Activated naive CD4-positive, alpha-beta T cell treated with Interleukin-2 at 50 U/mL for 16 hours (primary cell): ENCODE measurements at places on chromosomes 2 and 18.

DNA sequence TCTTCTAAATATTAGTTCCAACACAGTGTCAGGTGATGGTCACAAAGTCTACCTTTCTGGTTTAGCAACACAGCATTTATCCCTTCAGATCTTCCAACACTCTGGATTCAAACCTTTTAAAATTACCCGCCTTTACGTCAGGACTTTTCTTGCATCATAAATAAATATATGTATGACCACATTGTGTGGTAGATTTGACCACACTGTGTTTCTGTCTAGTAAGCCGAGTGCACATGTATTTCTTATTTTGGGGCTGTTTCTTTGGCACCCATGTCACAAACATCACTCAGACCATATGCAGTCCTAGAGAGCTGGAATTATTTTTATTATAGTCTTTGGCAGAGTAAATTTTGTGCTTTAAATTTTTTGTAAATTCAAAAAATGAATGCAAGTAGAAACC, 172.1 kb downstream of the ANKRD44 start:
- DNase-seq, result no peak

DNA sequence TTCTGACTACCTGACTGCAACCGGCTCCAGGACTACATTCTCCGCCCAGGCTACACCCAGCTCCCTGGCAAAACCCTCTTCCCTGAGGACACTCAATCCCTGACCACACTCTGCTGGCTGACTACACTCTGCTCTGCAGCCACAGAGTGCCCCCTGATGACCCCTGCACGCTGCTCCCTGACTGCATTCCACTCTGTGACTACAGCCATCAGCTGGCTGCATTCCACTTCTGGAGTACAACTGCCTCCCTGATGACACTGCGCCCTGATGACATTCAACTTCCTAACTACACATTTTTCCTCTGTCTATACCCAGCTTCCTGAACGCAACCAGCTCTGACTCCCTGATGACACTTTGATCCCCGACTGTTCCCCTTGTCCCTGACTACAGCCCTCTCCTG, 71.3 kb upstream of the NRXN1 start:
- no peak for DNase-seq

GRCh38 chr2:230929381-230930148, 4.5 kb upstream of the GPR55 start:
- no peak for DNase-seq

GRCh38 chr2:85283641-85284040, 44.1 kb downstream of the TGOLN2 start:
- no peak for DNase-seq

GRCh38 chr2:178531168-178531567, 50.9 kb downstream of the PLEKHA3 start:
- DNase-seq, result no peak

- DNase-seq, result no peak
Measured at GRCh38 chr2:97774425-97774824, 61.0 kb downstream of the ZAP70 start.

DNA sequence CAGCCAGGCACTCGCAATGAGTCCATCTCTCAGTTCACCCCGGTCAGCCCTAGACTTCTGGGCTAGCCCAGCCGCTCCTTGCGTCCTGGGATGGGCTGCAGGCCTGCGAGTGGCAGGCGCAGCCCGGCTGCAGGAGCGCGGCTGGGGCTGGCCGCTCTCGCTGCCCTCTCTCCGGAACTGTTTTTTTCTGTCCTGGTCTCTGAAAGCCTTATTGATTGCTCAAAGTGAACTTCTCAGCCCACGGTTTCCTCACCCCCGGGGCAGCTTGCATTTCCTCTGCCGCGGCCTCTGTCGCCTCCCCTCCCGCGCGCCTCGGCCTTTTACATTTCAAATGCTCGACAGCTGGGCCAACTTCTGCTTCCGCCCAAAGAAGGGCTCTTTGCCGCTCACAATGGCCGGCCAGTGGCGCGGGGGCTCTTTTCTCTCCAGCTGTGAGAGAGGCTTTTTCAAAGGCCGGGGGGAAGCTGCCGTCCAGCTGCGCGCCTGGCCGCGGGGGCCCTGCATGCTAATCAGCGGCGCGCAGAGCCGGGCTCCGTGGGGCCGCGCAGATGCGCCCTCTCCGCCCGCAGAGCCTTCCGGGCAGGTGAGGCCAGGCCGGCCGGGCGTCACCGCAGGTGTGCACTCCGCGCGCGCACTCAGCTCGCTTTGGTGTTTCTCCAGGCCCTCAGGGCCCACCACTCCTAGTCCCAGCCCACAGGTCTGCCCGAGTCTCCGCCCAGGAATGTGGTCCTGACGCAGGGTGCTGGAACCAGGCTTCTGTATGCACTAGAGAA, 513.8 kb downstream of the RNF144A start:
- DNase-seq, result peak; percentile 54

DNA sequence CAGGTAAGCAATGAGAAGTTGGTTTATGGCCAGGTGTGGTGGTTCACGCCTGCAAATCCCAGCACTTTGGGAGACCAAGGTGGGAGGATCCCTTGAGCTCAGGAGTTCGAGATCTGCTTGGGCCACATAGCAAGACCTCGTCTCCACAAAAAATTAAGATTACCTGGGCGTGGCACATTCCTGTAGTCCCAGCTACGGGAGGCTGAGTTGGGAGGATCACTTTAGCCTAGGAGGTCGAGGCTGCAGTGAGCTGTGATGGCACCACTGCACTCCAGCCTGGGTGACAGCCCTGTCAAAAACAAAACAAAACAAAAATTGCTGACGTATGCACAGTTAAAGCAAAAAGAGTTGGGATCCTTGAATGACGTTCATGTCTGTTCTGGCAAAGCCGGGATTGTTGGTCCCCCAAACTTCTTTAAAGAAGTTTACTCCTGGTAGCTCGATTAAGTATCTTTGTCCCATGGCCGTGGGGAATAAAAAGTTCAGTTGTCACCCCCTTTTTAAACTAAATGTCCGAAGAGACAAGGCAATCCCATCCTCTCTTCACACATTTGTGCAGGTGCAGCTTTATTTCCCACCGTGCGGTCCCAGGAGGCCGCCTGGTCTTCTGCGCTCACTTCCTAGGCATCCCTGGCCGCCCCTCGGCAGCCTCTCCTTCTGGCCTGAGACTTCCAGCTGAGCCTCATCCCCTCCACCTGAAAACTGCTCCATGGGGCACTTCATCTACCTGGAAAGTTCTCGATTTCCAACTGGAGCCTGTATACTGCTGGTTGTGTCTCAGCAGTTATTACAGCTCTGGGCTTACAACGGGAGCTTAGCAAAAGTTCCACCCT, 762 bp upstream of the SPOPL start:
- DNase-seq, result no peak

GRCh38 chr2:133986081-133986837, 267.6 kb upstream of the MGAT5 start:
- DNase-seq, result no peak

DNA sequence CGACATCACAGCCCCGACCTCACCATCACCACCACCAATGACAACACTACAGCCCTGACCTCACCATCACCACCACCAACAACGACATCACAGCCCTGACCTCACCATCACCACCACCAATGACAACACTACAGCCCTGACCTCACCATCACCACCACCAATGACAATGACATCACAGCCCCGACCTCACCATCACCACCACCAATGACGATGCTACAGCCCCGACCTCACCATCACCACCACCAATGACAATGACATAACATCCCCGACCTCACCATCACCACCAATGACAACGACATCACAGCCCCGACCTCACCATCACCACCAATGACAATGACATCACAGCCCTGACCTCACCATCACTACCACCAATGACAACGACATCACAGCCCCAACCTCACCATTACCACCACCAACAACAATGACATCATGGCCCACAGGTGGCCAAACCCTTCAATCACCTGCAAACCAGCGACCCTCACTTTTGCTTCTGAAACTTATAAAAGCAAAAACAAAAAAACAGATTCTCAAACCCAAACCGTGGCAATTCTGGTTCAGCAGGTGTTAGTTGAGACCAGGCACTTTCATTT, 70.7 kb upstream of the TMEM18 start:
- DNase-seq, result no peak

DNA sequence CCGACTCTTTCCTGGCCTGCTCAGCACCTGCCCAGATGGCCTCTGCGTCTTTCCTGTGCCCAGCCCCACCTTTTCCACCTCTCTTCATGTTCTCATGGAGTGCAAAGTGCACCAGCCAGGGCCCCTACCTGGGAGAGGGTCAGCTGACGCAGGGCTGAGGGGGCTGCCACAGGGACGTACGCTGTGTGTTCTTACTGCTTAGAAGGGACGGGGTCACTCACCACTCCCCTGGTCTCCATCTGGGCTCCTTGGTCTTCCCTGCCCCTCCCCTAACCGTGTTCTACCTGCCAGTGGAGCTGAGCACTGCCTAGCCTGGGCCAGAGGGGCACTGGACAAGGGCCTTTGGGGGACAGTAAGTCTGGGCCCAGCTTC, 8.6 kb downstream of the ERFE start:
- DNase-seq, result no peak

- no peak for DNase-seq
Measured at GRCh38 chr18:6256521-6256920, 158.2 kb downstream of the L3MBTL4 start.

DNA sequence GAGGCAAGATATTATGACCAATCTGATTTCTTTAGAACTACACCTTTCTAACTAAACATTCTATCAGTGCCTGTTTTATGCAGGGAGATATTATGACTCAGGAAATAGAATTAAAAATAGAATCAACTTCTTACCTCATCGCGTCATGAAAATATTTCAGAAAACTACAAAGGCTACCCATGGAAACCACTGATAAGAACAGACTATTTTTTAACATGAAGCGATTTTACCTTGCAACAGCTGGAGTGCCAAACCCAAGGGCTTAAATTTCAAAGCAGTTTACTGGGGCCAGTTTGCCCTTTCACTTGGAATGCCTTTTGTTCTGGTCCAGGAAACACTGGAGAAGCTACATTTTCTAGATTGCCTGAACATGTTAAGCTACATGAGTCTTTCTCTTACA, 304.8 kb upstream of the CCDC68 start:
- DNase-seq, result no peak

DNA sequence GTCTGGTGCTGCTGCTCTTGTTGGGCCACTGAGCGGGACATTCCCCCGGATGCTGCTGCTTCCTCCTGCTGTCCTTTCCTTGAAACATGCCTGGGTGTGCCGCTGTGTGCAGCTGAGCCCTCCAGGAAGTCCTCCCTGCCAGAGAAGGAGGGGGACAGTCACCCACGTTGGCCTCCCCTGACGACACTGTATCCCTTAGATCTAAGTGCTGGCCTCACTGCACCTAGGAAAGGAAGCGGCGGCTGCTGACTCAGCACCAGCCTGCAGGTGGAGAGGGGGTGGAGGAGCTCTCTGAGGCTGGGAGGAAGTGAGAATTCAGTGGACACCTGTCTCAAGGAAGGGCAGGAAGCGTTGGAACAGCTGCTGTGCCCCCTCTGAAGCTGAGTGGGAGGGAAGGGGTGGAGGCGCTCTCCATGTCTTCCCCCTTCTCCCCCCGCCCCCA, 239.8 kb downstream of the HAUS1 start:
- peak; percentile 37 for DNase-seq

- no peak for DNase-seq
Measured at GRCh38 chr18:10872304-10872703, 277.1 kb downstream of the PIEZO2 start.

DNA sequence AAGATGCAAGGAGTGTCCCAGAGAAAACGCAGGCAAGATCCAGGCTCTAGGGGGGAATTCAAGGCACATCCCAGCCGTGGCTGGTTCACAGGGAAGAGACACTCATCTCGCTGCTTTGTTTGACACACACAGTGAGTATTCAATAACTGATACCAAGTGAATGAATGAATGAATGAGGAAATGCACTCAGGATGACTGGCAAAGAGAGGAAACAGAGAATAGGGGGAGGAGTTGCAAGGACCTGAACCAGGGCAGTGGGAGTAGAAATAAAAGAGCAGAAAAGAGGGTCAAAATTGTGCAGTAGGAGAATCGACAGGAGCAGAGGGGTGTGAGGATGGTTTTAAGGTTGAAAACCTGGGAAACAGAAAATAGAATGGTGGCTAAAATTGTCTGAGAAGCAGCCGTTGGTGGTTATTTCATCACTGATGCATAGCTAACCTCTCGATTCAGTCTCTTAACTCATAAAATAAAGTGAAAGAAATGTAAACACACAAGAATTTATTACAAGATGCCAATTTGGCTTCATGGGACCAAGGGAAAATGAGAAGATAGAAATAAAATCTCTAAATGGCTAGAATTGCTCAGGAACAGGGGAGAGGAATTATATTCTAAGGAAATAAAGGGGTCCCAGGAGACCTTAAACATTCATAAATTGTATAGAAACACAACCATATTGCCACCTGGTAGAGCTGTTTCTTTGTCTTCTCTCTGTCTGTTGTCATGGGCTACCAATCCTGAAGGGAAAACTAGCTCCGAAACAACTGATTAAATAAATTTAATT, 63.9 kb upstream of the PHLPP1 start:
- DNase-seq, result no peak

DNA sequence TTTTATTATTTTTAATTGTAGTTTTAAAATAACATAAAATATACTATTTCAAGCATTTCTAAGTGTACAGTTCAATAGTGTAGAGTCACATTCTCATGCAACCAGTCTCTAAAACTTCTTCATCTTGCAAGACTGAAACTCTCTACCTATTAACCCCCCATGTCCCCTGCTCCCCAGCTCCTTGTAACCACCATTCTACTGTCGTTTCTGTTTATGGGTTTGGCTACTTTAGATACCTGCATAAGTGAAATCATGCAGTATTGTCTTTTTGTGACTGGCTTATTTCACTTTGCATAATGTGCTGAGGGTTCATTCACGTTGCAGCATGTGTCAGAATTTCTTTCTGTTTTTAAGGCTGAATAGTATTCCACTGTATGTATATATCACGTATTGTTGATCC, 139.4 kb downstream of the SMAD7 start:
- no peak for DNase-seq

GRCh38 chr2:40090044-40090443, 311.0 kb upstream of the THUMPD2 start:
- no peak for DNase-seq

- peak; percentile 24 for DNase-seq
Measured at GRCh38 chr2:204576362-204576979, 31.2 kb downstream of the PARD3B start.

DNA sequence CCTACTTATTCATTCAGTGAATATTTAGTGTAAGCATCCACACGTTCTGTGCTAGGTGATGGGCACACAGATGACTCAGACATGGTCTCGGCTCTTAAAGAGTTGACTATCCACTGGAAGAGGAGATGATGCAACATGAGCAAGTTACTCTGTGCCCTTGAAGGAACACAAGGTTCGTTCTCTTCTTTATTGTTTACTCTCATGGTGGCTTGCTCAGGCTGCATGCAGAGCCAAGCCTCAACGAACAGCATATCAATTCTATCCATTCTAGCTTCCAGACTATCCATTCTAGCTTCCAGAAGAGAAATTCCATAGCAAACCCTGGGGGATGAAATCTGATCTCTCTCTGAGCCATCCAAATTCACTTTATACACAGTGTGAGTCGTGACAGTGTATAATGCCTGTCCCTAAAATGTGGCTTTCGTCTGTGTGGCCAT, 68.1 kb upstream of the CTAGE1 start:
- no peak for DNase-seq

GRCh38 chr2:105220604-105221003, 20.9 kb upstream of the GPR45 start:
- DNase-seq, result no peak

GRCh38 chr18:47204908-47205522, 28.9 kb upstream of the IER3IP1 start:
- peak; percentile 23 for DNase-seq

- no peak for DNase-seq
Measured at GRCh38 chr2:150259746-150260145, 227.7 kb downstream of the RND3 start.

- DNase-seq, result no peak
Measured at GRCh38 chr2:127453392-127454171, 35.4 kb downstream of the PROC start.

GRCh38 chr2:84844141-84844540, 36.7 kb downstream of the TRABD2A start:
- DNase-seq, result no peak
